Ecto neural progenitor cell (in vitro differentiated cells): ENCODE measurements at places on chromosomes 4 and X.

DNA sequence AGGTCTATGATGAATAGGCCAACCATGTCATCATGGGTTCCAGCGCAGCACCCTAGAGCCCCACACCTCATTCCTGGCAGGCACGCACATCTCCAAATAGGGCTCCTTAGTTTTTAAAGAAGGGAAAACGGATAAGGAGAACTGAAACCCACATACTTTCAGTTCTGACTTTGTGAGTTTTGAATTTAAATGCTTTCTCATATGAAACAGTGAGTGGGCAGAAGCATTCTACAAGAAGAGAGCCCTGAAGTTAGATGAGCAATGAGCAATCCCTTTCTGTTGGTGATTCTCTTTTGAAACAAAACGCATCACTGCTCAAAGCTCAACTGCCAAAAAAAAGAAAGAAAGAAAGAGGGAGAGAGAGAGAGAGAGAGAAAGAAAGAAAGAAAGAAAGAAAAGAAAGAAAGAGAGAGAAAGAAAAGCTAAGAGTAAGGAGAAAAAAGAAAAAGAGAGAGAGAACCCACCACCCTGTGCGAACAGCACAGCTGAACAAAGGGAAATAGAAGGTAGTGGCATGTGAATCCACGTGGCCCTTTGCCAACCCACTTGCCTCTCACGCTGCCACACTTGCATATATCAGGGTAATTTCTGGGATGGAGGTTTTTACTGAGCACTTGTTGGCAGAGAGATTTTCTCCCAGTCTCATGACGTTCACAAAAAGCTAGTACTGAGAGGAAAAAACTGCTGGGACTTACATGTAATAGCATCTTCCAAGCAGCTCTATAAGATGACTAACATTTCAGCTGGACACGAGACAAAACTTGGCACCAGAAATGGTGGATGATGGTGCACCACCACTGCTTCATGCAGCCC is 31.0 kb downstream of the TMSB4X start:
- DNase-seq: no peak

- DNase-seq: no peak
Observed at GRCh38 chr4:81919810-81920209, 448.1 kb upstream of the RASGEF1B start.

DNA sequence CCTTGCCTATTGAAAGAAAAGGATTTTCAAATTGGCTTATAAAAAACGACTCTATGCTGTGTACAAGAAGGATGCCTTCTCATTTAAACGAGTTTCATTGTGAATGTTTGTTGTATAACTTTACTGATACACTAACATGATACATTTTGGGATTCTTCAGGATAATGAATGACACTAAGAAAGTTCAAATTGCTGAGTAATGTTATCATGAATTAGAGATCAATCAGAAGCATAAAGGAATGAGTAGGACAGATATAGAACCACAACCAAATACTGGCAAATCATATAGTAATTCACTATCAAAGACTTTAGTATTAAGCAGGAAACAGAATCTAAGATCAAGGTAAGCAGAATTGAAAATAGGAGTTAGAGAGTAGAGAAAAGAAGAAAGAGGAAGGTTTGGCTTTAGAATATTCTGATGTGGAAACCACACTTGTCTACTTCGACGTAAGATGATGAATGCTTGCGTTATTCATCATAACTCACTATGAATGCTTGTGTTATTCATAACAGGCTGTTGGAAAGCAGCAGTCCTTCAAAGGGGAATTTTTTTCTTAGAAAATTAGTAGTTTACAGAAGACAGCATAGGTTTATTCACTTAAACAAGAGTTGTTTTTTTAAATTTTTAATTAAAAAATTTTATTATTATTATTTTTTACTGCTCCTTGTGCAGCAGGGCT is 13.4 kb downstream of the CCDC158 start:
- no peak for DNase-seq

- DNase-seq: no peak
Observed at GRCh38 chrX:70175338-70175737, 1.9 kb upstream of the DGAT2L6 start.

GRCh38 chr4:74379912-74380311 is 15.0 kb downstream of the EREG start:
- DNase-seq: no peak

- no peak for DNase-seq
Observed at GRCh38 chrX:57964975-57965374, 54.7 kb upstream of the ZXDA start.

DNA sequence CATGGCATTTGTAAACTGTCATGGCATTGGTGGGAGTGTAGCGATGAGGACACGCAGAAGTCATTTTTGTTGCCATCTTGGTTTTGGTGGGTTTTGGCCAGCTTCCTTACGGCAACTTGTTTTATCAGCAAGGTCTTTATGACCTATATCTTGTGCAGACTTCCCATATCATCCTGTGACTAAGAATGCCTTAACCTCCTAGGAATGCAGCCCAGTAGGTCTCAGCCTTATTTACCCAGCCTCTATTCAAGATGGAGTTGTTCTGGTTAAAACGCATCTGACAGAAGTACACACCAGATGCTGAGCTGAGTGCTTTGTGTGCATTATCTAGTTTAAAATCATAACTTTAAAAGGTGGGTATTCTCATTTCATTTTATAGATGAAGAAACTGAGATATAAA is 268.8 kb upstream of the GALNT7 start:
- DNase-seq: no peak

DNA sequence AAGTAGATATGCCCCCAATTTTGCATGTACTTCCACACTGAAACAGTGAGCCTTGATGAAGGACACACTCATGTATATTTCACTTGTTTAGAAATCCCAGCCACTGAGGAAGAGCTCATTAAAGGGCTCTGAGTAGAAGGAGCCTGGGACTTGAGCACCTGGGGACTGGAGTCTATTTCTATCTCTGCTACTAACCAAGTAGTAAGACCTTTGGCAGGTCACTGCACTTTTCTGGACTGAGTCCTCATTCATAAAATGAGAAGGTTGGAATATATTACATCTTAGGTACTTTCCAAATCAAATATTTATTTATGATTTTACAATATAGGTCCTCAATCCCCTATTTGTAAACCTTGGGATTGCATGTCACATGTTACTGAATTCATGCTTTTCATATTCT is 78.2 kb upstream of the C4orf54 start:
- DNase-seq: no peak

- DNase-seq: no peak
Observed at GRCh38 chr4:125116431-125116830, 198.3 kb upstream of the FAT4 start.
